ENCODE measurements at places on chromosomes 3 and 15. TPM values are rescaled to one million over a fixed set of nuclear protein-coding genes. Genes with fewer than 3 reads are reported as not detected.

The TRAIP gene
- total RNA-seq, result 19.3 TPM

GRCh38 chr3:192917028-192917403, 640 bp downstream of the MB21D2 start:
- peak; percentile 51 for DNase-seq

DNA sequence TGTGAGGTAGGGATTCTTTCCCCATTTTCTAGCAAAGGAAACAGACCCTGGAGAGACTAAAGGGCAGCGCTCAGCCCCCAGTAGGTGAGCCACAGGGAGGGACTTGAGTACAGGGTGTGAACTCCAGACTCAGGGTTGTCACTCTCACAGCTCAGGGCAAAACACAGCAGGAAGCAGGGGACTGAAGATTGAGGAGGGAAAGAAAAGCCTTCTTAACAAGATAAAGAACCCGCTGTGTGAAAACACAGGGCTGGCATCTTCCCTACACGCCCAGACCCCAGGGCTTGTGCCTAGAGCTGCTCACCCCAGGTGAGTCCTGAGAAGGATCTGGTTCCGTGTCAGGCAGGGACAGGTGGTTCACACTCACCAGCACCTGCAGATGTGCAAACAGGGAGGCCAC, 59.6 kb downstream of the ABTB1 start:
- DNase-seq, result no peak

DNA sequence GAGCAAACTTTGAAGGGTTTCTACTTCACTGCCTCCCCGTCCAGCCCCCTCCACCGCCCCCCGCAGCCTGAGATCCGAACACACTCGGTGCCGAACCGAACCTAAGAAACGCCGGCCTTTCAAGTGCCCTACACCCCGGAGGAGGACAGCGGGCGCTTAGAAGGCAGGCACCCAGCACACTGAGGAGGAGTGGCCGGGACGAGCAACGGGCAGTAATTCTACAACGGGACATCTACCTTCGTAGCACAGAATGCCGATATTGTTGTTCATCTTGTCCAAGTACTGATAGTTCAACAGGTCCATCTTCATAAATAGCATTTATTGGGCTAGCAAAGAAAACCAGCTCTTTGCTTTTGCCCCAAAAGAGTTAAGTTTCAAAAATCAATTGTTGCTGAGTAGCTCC, 513 bp downstream of the VGLL4 start:
- peak; percentile 39 for DNase-seq

DNA sequence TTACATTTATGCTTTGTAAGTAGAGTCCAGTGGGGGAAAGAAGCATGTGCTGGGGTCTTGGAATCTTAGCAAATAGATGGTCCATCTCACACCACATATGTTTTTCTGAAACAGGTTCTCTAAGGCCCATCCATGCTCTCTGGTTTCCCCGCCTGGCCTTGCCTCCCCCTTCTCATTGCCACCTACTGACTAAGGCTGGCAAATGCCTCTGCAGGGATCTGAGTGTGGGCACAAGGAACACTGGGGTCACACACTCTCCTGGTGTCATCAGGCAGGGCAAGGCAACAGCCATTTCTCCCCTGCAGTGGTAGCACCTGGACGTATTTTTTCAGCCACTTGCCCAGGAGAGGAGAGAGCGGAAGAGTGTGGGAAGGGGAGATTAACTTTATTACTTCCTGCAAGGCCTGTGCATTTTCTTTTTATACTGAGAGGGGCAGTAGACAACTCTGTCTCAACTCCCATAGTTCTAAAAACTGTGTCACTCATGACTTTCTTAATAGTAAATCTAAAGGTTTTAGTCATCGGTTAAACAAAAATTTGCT, 804.2 kb upstream of the NECTIN3 start:
- no peak for DNase-seq

DNA sequence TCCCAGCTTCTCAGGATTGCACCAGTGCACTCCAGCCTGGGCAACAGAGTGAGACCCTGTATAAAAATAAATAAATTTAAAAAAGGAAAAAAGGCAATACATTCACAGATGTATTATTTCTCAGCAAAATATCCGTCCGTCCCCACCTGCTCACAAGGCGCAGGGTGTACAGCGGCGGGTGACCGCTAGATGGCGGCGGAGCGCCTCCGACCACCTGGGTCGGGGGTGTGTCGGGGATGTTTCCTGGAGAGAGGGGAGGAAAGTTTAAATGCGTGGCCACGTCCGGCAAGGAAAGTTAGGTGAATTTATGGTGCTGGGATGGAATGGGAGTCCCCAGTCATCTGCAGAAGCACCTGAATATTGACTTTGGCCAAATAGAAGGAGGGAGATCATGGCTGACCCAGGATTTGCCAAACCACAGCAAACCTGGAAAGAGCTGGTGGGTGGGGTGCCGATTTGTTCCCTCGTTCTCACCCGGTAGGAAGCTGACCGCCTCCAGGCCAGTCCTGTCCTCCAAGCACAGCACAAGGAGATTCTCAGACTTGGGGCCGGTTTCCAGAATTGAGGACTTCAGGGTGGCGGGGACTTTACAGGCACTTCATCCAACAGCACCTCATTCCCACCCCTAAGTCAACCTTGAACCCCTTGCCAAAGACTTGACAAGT, 88.3 kb downstream of the TMEM266 start:
- peak; percentile 70 for DNase-seq

All from activated CD4-positive, alpha-beta memory T cell treated with anti-CD3 and anti-CD28 coated beads, Interleukin-2, amount 10 ng/mL, durations not matched to agents 7 days and 5 days (primary cell).